ENCODE measurements at places on chromosomes 4 and X. TPM values are rescaled to one million over a fixed set of nuclear protein-coding genes. Genes with fewer than 3 reads are reported as not detected.

DNA sequence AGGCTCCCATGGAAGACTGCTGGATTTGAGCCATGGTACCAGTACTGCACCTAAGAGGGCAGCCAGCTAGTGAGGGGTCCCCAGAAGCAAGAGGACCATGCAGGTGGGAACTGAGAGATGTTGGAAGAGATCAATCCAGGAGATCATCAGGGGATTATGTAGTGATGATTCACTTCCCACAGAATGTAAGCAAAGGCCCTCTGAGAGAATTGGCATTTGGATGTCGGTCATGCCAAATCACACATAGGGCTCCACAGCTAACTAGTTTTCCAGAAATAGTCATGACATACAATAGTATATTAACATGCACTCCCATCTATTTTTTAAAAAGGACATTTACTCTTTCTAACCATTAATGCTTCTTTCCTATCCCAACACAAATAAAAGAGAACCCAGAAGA, 112.5 kb downstream of the RASGEF1B start:
- DNase-seq: no peak
- no peaks in the 10 kb centered on the region for H3K36me3 ChIP-seq
- no peaks in the 10 kb centered on the region for H3K27me3 ChIP-seq
- H3K27ac ChIP-seq: no peak overlapping the region
- no peaks in the 10 kb centered on the region for H3K4me1 ChIP-seq

- H3K4me1 ChIP-seq: no peaks in the 10 kb centered on the region
- no peak overlapping the region for H3K4me3 ChIP-seq
- no peak for DNase-seq
- no peaks in the 10 kb centered on the region for H3K36me3 ChIP-seq
- H3K27ac ChIP-seq: no peak overlapping the region
Observed at GRCh38 chrX:146264763-146265375, 447.2 kb downstream of the SLITRK2 start.

- H3K4me3 ChIP-seq: no peak overlapping the region
- DNase-seq: no peak
- H3K27me3 ChIP-seq: no peaks in the 10 kb centered on the region
- no peaks in the 10 kb centered on the region for H3K36me3 ChIP-seq
Observed at GRCh38 chr4:148029781-148030180, 297.9 kb downstream of the ARHGAP10 start.

The NEIL3 gene
- total RNA-seq: not detected

DNA sequence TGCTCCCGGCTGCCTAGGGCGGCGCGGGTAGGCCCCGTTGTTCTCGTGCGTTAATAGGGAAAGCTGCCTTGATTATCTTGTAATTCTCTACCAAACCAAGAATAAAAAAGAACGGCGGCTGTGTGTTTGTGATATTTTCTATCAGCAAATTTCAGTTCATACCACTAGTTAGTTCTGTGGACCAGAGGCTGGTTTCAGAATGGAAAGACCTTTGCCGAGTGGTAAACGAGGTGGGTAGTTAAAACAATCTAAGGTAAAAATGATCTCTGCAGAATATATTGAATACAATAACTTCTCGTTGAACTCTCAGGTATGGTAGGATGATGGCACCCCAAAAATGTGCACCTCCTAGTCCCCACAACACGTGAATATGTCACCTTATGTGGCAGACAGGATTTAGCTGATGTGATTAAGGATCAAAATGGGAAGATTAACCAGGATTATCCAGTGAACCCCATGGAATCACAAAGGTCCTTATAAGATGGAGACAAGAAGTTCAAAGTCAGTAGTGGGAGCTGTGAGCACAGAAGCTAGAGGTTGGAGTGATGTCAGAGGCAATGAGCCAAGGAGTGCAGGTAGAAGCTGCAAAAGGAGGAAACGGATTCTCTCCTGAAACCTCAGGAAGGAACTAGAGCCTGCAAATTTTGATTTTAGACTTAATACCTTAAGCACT, 574 bp upstream of the CFAP97 start:
- DNase-seq: peak; percentile 40
- no peaks in the 10 kb centered on the region for H3K36me3 ChIP-seq
- H3K4me3 ChIP-seq: peak overlapping the region; percentile 73
- H3K4me1 ChIP-seq: peaks cover 34% of the 10 kb centered on the region

The ARSD gene
- 10.9 TPM for total RNA-seq

The MAGED4 gene
- 8.6 TPM for total RNA-seq

GRCh38 chrX:307261-308111, 11.1 kb downstream of the GTPBP6 start:
- no peaks in the 10 kb centered on the region for H3K27me3 ChIP-seq
- no peaks in the 10 kb centered on the region for H3K4me1 ChIP-seq
- DNase-seq: no peak
- H3K4me3 ChIP-seq: no peak overlapping the region
- peaks cover 7% of the 10 kb centered on the region for H3K36me3 ChIP-seq

DNA sequence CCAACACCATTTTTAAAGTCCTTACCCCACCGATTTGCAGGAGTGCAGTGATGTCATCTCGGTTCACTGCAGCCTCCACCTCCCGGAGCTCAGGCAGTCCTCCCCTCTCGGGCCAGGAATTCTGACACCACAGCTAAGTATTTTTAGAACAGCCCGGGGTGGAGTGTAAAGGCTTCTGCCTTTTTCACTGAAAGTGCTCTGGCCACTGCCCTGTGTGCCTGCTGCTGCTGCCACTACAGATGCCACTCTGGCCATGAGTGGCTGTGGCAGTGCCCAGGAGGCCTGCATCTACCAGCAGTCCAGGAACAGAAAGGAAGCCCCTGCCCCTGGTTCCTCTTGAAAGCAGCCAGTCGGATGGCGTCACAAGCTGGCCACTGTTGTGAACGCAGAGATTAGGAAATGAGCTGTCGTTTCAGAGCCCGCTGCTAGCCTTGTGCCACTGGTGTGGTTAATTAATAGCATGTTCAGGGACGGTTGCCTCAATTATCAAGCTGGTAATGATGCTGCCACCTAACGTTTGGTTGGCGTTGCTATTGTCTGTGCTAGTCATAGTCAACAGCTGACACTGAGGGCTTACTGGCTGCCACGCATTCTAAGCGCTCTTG, 23.6 kb upstream of the TBC1D14 start:
- H3K4me3 ChIP-seq: no peak overlapping the region
- H3K4me1 ChIP-seq: peaks cover 10% of the 10 kb centered on the region
- no peaks in the 10 kb centered on the region for H3K27me3 ChIP-seq
- peak; percentile 31 for DNase-seq
- H3K36me3 ChIP-seq: peaks cover 6% of the 10 kb centered on the region

- peak; percentile 41 for DNase-seq
- H3K4me1 ChIP-seq: peaks cover 49% of the 10 kb centered on the region
- H3K4me3 ChIP-seq: peak overlapping the region; percentile 43
- H3K36me3 ChIP-seq: peaks cover 22% of the 10 kb centered on the region
- peak overlapping the region; percentile 87 for H3K27ac ChIP-seq
Observed at GRCh38 chrX:78106651-78106986, 2.6 kb downstream of the PGK1 start.

DNA sequence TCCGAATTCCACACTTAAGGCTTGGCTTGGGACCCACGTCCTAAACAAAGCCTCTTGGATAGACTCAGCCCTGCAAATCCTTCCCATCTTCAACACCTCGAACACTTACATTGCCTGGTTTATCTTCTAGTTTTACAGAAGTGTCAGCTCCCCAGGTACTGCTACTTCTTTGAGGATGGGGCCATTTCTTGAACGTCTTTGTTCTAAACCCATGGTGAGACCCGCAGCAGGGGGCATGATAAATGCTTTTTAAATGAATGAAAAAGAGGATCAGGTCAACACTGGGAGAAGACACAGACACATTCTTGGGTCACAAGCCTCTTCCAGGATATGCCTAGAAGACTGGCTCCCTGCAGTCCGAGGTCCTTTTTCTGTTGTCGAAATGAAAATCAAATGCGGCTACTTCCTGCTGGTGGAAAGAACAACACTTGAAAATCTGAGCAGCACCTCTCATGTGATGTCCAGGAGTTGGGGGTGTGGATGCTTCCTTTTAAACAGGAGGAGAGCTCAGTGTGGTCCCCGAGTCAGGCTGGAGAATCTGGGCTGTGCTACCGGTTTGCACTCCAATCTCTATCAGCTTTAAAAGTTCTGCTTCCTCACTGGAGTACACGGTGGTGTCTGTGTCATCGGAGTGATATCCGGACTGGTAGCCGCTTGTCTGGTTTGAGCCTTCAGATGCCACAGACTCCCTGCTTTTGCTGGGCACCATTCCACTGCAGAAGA, 45.8 kb downstream of the KDR start:
- H3K4me1 ChIP-seq: no peaks in the 10 kb centered on the region
- no peak overlapping the region for H3K4me3 ChIP-seq
- no peaks in the 10 kb centered on the region for H3K27me3 ChIP-seq
- H3K36me3 ChIP-seq: no peaks in the 10 kb centered on the region

DNA sequence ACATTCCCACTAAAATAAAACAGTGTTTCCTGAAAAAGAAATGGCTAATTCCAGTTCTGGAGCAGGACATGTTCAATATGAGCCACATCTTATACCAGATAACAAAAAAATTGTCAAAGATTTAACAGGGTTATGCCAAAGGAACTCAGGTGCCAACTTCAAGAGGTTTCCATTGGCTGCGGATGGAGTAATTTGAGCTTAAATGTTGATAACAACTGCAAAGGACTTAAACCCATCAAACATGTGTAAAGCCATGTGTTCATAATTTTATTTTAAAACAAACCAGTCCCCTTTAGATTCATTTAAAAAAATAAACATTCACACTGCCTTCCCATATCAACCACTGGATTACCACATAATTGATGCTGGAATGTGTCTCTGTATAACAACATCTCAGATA, 156.4 kb upstream of the PCDH18 start:
- H3K4me3 ChIP-seq: no peak overlapping the region
- no peaks in the 10 kb centered on the region for H3K36me3 ChIP-seq
- H3K27me3 ChIP-seq: no peaks in the 10 kb centered on the region
- DNase-seq: no peak

GRCh38 chr4:62135565-62136156, 935.5 kb downstream of the ADGRL3 start:
- DNase-seq: no peak
- H3K27me3 ChIP-seq: no peaks in the 10 kb centered on the region
- no peaks in the 10 kb centered on the region for H3K36me3 ChIP-seq
- no peak overlapping the region for H3K4me3 ChIP-seq
- no peak overlapping the region for H3K27ac ChIP-seq
- H3K4me1 ChIP-seq: no peaks in the 10 kb centered on the region

The CSAG1 gene
- total RNA-seq: not detected

DNA sequence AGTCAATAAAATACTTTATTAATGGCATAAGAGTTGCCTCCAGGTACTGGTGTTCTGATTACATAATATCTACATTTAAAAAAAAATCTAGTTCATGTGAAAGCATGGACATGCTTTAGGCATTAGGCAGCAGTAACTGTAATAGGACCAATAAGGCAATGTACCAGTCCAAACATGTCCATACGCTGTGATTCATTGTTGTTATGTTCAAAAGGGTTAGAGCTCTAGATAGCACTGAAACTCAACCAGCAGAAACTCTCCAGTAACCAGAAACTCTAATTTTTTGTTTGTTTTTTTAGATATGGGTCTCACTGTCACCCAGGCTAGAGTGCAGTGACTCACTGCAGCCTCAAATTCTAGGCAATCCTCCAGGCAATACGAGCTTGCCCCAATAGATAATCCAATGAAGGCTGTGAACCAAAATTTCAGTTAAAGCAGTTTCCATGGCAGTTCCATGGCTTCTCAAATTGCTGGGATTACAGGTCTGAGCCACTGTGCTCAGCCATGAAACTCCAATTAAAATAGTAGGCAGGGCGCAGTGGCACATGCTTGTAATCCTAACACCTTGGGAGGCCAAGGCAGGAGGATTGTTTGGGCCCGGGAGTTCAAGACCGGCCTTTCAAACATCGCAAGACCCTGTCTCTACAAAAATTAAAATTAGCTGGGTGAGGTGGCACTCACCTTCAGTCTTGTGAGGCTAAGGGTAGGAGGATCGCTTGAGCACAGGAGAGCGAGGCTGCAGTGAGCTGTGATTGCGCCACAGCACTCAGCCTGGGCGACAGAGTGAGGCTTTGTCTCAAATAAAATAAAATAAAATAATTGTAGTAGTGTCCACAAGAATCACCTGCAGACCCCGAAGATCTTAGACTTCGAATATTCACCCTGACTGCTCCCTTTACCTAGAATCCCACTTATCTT, 36.3 kb downstream of the MGARP start:
- no peak for DNase-seq
- no peaks in the 10 kb centered on the region for H3K36me3 ChIP-seq
- H3K27ac ChIP-seq: no peak overlapping the region
- H3K27me3 ChIP-seq: no peaks in the 10 kb centered on the region

Measured in B cell (primary cell).